ENCODE measurements at places on chromosomes 3 and 15.

GRCh38 chr15:41972253-41973242, at the start of gene EHD4:
Gene EHD4, minus strand, starts transcription at chr15:41972557. Its CDS starts 63 bp downstream, at chr15:41972494.
- DNase-seq = peak; percentile 100

- no peak for DNase-seq
These were observed 372.5 kb downstream of the TBC1D5 start for GRCh38 chr3:17369973-17370372.

DNA sequence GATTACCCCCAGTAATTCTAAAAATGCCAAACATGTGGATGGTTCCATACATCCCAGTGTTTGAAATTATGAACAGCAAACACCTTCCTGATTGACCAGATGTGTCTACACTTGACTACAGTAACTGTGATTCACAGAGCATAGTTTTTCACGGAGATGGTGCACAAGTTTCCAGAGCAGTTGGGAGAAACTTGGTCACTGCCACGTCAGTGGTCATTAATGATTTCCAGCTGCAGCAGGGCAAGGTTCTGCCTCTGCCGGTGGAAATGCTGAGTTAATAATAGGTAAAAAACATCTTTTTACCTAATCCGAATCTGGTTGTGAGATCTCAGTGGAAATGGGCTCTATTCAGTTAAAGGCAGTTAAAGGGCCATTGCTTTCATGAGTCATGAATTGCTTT, 154.1 kb upstream of the FEZF2 start:
- no peak for DNase-seq

GRCh38 chr3:126622694-126623093, 32.2 kb downstream of the TXNRD3 start:
- no peak for DNase-seq

Measured in fibroblast of villous mesenchyme (primary cell).